ENCODE measurements at places on chromosomes 4 and X.

- H3K27me3 ChIP-seq: no peaks in the 10 kb centered on the region
- DNase-seq: no peak
- peaks cover 11% of the 10 kb centered on the region for H3K4me1 ChIP-seq
- peaks cover 41% of the 10 kb centered on the region for H3K36me3 ChIP-seq
- H3K27ac ChIP-seq: no peak overlapping the region
- no peak overlapping the region for H3K4me3 ChIP-seq
Measured at GRCh38 chr4:3176367-3177229, 72.4 kb upstream of the MSANTD1 start.

- no peak overlapping the region for H3K4me3 ChIP-seq
- H3K36me3 ChIP-seq: no peaks in the 10 kb centered on the region
- H3K27me3 ChIP-seq: no peaks in the 10 kb centered on the region
Measured at GRCh38 chr4:123555807-123556273, 159.2 kb downstream of the SPRY1 start.

DNA sequence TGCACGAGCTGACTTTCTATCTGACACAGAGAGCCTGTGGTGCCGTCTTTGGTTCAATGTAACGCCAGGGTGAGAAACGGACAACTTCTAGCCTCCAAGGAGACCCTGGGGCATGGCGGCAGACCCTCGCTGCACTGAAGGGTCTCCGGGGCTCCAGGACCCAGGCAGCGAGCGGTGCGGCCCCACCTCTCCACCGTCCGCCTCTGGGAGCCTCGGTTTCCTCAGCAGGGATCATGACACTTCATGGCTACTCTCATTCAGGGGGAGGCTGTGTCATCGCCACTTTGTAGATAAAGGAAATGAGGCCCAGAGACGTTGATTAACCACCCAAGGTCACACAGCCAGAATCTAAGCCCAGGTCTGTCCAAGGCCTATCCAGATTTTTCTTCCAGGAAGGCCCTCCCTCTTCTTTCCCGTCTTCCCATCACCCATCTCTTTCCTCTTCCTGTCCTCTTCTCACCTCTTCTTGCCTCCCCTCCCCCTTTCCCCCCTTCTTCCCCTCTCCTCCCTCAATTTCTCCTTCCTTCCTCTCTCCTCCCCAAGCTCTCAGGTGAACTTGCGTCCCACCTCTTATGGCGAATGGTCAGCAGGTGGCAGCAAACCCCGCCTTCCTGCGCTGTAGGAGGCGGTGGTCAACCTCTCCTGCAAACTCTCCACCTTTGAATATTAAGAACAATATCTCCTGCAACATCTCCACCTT lies 69.3 kb upstream of the HMX1 start:
- H3K27ac ChIP-seq: no peak overlapping the region
- no peaks in the 10 kb centered on the region for H3K4me1 ChIP-seq
- no peak for DNase-seq

- H3K4me3 ChIP-seq: no peak overlapping the region
- no peak for DNase-seq
- no peaks in the 10 kb centered on the region for H3K4me1 ChIP-seq
- no peaks in the 10 kb centered on the region for H3K27me3 ChIP-seq
- H3K27ac ChIP-seq: no peak overlapping the region
Measured at GRCh38 chrX:97766501-97767095, 882.9 kb downstream of the RPA4 start.

DNA sequence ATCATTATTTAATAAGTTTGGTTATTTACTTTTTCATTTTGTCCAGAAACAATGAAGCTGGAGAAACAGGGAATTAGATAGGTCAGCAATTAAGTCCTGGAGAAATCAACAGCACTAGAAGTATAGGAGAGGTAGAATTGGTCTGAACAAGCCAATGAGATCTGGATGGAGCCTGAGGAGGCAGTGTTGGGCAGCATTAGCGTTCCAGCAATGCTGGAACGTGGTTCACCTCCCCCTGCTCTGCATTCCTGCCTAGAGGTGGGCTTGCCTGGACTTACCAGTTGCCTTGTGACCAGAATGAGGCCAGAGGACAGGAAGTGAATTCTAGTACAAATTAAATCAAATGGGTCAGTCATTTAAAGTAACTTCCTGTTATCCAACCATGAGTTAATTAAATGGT lies 4.6 kb downstream of the RASSF6 start:
- H3K36me3 ChIP-seq: no peaks in the 10 kb centered on the region
- no peak overlapping the region for H3K27ac ChIP-seq
- DNase-seq: no peak
- no peak overlapping the region for H3K4me3 ChIP-seq

- H3K36me3 ChIP-seq: no peaks in the 10 kb centered on the region
- H3K4me3 ChIP-seq: no peak overlapping the region
- H3K27me3 ChIP-seq: no peaks in the 10 kb centered on the region
- no peaks in the 10 kb centered on the region for H3K4me1 ChIP-seq
- no peak for DNase-seq
Measured at GRCh38 chrX:115399306-115399705, 109.8 kb downstream of the LUZP4 start.

GRCh38 chr4:46933686-46934085 lies 24.6 kb upstream of the COX7B2 start:
- H3K27ac ChIP-seq: no peak overlapping the region
- H3K4me1 ChIP-seq: no peaks in the 10 kb centered on the region
- H3K4me3 ChIP-seq: no peak overlapping the region
- H3K27me3 ChIP-seq: no peaks in the 10 kb centered on the region

DNA sequence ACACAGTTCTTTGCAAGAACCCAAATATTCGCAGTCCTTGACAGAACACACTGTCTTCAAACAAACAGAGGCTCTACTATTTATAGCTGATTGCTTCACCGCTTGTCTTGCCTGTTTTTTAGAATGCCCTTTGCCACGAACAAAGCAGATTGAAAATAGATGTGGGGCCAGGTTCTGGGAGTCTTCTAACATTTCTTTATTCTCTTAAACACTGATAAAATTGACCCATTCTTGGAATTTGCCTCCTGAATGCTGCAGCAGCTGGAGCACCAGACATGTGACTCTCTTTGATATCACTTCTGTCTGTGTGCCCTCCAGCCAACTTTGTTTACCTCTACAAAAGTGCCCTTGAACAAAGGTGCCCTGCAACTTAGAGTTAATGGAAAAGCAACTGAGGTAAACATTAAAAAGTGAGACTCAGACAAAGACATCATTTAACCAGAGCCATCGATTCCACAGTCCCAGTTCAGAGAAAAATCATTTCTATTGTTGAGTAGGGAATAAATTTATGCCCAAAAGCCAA lies 64.2 kb upstream of the SPP1 start:
- DNase-seq: no peak
- peaks cover 2% of the 10 kb centered on the region for H3K4me1 ChIP-seq
- no peak overlapping the region for H3K27ac ChIP-seq
- peaks cover 8% of the 10 kb centered on the region for H3K27me3 ChIP-seq

DNA sequence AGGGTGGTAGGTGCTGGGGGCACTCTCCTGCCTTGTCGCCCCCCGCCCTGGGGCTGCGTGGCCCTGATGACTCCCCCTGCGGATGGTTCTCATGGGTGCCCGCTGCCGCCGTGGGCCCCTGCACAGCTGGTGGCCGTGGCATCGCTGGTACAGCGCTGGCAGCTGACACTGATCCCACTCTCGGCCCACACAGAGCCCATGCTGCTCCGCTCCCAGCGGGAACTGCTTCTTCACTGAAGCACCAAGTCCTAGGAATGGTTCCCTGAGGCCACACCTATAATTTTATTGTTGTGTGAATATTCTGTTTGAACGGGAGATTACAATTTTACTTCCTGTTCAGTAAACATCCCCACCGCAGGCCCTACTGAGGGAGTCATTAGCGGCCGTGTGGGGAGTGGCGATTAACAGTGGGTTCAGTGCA lies 138.6 kb upstream of the NKX1-1 start:
- no peaks in the 10 kb centered on the region for H3K36me3 ChIP-seq
- peaks cover 4% of the 10 kb centered on the region for H3K27me3 ChIP-seq
- no peak overlapping the region for H3K27ac ChIP-seq
- peaks cover 17% of the 10 kb centered on the region for H3K4me1 ChIP-seq
- no peak for DNase-seq

GRCh38 chr4:19739101-19739651 lies 512.5 kb upstream of the SLIT2 start:
- no peaks in the 10 kb centered on the region for H3K36me3 ChIP-seq
- H3K27me3 ChIP-seq: no peaks in the 10 kb centered on the region
- no peaks in the 10 kb centered on the region for H3K4me1 ChIP-seq
- H3K4me3 ChIP-seq: no peak overlapping the region

DNA sequence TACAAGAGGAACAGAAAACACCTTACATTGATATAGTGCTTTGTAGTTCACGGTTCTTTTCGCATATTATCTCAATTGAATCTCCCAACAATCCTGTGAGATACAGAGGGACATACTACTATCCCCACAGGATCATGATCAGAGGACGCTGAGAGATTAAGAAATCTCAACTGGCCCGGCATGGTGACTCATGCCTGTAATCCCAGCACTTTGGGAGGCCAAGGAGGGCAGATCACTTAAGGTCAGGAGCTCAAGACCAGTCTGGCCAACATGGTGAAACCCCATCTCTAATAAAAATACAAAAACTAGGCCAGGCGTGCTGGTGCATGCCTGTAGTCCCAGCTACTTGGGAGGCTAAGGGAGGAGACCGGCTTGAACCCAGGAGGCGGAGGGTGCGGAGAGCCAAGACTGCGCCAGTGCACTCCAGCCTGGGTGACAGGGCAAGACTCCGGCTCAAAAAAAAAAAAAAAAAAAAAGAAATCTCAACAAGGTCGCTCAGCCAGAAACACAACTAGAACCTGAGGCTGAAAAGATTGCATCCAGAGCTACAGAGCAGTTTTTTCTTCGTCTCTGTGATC lies 7.4 kb downstream of the APOO start:
- no peak overlapping the region for H3K27ac ChIP-seq
- H3K27me3 ChIP-seq: no peaks in the 10 kb centered on the region
- peaks cover 6% of the 10 kb centered on the region for H3K4me1 ChIP-seq
- H3K36me3 ChIP-seq: no peaks in the 10 kb centered on the region
- no peak for DNase-seq

DNA sequence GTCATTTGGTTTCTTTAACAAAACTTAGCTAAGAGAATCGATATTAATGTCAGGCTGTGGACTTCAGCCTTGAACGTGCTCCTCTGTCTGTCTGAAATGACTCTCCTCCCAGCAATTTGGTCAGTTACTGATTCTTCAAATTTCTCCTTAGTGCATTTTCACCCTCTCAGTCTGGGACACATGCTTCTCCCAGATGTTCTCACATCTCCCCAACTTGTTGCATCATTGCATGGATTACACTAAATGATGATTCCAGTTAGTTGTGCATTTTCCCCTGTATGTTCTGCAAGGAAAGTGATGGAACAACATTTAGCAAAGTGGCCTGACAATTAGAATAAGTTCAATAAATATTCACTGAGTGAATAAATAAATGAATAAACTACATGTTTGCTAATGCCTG lies 94.4 kb downstream of the NLGN4X start:
- no peaks in the 10 kb centered on the region for H3K36me3 ChIP-seq
- no peaks in the 10 kb centered on the region for H3K4me1 ChIP-seq
- H3K4me3 ChIP-seq: no peak overlapping the region
- DNase-seq: no peak
- H3K27ac ChIP-seq: no peak overlapping the region

GRCh38 chr4:123896446-123897071 lies 500.0 kb downstream of the SPRY1 start:
- H3K27ac ChIP-seq: no peak overlapping the region
- H3K36me3 ChIP-seq: no peaks in the 10 kb centered on the region

- no peaks in the 10 kb centered on the region for H3K36me3 ChIP-seq
- H3K27me3 ChIP-seq: no peaks in the 10 kb centered on the region
- no peak overlapping the region for H3K27ac ChIP-seq
- H3K4me3 ChIP-seq: no peak overlapping the region
- DNase-seq: no peak
Measured at GRCh38 chr4:156598138-156598681, 373.4 kb downstream of the PDGFC start.
